ENCODE measurements at places on chromosomes 6 and 20. TPM values are rescaled to one million over a fixed set of nuclear protein-coding genes. Genes with fewer than 3 reads are reported as not detected.

- DNase-seq: no peak
Measured at GRCh38 chr6:551405-551804, 105.5 kb downstream of the HUS1B start.

DNA sequence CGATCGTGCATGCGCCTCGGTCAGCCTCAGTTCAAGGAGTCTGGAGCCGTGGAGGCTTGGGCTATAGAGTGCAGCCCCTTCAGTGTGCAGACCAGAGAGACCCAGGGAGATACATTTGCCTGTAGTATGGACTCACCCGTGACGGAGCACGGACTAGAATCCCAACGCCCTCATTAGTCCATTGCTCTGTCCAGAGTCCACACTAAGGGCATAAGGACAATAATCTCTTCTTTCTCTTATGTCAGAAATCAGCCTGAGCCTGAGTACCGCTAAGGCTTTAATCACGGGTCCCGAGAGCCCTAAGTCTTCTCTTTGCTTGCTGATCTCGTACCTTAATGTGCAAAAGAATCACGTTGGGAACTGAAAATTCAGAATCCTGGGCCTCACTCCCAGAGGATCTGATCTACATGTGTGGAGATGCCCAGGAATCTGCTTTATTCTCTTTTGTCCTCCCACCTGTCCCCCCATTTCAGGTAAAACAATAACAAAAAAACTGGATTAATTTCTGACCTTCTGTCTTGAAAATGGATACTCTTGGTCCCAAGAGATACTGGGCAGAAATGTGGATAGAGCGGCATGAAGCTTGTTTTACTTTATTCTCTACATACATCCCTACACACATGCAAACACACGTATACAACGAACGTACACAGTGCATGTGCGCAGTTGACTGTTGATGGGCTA lies 671 bp downstream of the BPHL start:
- no peak for DNase-seq

DNA sequence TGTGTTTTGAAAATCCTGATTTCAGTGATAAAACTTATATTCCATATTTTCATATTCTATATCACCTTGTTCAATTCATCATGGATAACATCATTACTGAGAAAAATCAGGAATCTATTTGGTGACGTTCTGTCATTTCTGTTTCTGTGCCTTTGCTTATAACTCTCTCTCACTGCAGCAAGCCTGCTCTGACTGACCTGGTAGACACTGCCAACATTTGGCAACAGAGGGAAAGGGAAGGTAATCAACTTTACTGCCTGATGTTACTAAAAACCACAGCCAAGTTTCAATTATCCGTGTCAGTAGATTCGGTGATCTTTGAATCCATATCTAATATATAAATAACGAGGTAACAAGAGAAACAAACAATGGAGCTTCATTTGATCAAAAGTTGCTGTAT lies 501.9 kb downstream of the LMBRD1 start:
- DNase-seq: no peak

DNA sequence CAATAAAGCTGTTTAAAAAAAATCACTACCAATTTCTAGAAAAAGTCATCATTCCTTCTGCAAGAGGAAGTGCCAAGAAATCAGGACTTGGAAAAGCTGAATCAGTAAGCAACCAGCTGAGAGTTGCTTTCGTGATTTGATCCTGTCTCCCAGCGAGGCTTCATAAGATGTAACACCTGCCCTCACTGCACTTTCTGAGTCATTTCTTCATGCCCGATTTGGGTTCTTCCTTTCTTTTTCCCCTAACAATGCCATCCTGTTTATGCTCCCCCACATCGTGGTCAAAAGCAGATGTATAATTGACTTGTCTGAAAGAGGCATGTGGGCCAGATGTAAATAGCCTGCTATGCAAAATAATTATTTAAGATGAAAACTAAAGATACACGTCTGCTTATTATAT lies 52.1 kb downstream of the RIPOR2 start:
- no peak for DNase-seq

GRCh38 chr6:85551264-85551663 lies 42.4 kb downstream of the SNX14 start:
- no peak for DNase-seq

GRCh38 chr6:168264593-168265335 lies 54.8 kb downstream of the DACT2 start:
- DNase-seq: no peak

DNA sequence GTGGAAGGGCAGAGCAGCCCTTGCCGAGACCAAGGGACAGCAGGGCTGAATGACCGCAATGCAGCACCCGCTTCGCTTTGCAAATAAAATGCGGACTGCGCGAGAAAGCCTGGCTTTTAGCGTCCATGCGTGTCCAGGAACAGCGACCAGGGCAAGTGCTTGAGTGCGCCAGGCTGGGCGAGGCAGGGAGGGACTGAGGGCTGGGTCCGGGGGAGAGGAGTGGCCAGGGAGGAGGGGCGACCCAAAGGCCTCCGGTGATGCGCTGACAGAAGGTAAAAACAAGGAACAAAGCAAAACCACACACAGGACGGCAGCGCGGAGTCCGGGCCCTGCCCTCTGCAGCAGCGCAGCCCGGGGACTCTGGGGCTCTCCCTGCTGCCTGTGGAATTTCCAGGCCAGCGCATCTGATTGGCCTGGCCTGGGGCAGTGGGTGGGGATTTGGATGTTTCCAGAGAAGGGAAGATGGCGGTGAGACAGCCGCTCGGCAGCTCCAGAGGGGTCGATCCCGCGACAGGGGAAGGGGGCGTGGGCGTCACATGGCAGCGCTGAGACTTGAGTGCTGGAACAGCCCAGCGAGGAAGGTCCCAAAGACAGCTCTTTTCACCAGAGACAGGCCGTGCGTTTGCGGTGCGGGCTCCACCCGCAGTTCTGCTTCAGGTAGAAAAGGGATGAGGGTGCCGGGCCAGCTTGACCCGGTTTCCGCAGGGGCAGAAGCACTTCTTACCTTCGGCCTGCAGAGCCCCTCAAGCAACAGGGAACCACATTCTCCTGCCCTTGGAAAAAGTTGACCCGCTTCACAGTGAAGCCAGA lies 51.8 kb downstream of the SSR1 start:
- peak; percentile 79 for DNase-seq

DNA sequence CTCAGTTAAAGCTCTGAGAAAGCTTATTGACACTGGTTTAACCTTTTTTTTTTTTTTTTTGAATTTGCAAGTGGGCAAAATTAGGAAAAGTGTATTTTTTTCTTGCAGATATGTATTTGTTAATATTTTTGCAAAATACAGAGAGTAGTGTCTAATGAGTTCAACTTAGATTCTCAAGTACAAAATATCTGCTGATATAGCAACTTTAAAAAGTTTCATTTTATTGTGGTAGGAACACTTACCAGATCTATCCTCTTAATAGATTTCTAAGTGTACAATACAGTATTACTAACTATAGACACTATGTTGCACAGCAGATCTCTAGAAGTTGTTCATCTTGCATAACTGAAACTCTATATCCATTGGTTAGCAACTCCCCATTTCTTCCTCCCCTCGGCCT lies 30.9 kb upstream of the HDDC2 start:
- DNase-seq: no peak

Gene APCDD1L
- polyA plus RNA-seq: 14.2 TPM

DNA sequence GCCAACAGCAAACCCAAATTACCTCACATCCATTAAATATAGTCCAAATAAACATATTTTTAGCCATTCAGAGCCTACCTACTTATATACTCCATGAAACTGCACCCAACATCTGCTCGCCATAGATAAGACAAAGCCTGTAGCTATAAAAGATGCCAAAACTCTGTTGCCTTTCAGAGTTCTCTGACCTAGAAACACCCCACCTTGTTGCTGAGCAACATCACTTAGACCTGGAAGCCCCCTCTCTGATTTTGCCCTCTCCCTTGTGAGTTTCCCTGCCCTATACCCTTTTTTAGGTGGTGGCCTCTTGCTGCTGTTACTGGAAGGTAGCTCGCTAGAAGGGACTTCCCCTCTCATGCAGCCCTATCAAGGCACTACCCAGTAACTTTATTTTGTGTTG lies 27.7 kb upstream of the FBXL4 start:
- DNase-seq: no peak

DNA sequence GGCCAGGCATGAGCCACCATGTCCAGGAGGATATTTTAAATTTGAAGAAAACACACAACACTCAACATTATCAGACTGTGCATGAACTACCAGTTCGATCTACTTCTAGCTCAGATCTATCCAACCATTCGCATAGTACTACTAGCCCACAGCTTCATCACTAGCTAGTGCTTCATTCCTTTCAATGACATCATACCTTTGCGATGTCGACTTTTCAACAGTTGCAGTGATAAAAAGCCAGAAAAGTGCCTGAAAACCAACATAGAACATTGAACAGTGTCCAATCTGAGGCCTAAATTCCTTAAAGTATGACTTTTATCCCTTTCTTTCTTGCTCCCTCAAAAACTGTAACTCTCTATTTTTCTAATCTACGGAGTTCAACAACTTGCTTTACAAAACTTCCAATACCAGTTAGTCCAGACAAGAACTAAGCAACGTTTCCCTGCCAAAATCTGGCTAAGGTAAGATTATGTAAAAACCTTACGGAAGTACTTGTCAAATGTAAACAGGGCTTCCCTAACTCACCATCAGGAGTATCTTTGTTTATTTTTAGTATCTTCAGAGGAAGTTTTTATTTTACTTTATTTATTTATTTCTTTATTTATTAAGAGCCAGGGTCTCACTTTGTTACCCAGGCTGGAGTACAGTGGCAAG lies 434.0 kb upstream of the JARID2 start:
- no peak for DNase-seq

Gene PPP1R14C
- polyA plus RNA-seq: 23.3 TPM

DNA sequence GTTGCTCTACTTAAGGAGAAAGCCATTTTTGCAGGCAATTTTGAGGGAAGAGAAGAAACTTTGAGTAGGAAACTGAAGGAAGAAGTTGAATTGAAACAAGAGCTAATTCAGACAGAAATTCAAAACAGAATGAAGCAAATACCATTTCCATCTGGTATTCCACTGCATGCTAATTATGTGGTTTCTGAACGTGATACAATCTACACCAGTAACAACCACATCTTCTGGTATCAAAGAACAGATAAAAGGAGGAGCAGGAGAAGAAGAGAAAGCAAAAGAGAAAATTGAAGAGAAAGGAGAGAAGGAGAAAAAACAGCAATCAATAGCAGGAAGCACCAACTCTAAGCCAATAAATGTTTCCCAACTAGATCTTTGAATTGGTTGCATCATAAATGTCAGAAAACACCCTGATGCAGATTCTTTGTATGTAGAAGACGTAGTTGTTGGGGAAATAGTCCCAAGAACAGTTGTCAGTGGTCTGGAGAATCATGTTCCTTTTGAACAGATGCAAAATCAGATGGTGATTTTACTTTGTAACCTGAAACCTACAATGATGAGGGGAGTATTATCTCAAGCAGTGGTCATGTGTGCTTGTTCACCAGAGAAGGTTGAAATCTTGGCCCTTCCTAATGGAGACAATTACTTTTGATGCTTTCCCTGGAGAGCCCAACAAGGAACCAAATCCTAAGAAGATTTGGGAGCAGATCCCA lies 132.4 kb downstream of the MACROD2 start:
- no peak for DNase-seq

DNA sequence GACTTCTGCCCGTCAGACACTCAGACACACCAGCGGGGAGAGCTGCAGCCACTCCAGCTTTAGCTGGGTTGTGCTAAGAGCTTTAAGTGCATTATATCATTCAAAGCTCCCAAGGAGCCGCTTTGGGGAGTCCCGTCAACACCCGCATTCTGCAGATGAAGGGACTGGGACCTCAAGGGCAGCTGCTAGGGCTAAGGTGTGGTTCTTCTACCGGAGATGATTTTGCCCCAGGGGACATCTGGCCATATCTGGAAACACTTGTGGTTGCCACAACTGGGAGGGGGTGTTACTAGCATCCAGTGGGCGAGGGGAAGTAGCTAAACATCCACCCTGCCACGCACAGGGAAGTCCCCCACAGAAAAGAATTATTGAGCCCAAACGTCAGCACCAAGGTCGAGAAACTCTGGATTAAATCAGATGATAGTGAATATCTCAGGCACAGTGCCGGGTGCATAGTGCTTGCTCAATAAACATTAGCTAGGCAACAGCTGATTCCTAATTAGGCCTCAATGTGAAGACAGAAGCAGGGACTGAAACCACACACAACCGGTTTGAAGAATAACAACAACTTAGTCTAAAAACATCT lies 29.6 kb downstream of the PMEPA1 start:
- no peak for DNase-seq

DNA sequence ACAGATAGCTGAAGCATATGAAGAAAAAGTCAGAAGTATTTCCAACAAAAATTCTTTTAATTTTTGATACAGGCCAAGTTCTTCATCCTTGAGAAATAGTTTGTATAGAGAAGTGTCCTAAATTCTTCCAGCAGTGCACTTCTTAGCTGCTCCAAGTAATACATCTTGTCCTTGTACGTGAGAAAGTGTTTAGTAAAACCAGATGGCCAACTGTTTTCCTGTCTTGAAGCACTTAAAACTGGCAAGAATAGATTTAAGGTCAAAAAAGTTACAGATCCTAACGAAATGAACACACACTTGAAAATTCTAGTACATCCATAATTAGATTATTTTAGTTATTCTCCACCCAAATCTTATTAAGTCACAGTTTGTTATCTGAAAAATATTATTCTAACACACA lies 52.2 kb upstream of the HSF2 start:
- DNase-seq: no peak

GRCh38 chr20:3970016-3970415 lies 45.3 kb downstream of the RNF24 start:
- no peak for DNase-seq

- DNase-seq: no peak
Measured at GRCh38 chr6:29674008-29674407, 6.9 kb downstream of the ZFP57 start.

GRCh38 chr20:57092112-57092899 lies 174.1 kb downstream of the BMP7 start:
- DNase-seq: no peak

GRCh38 chr6:166567107-166567506 lies 19.4 kb downstream of the RAMACL start:
- no peak for DNase-seq

Gene SLC22A3
- 4.7 TPM for polyA plus RNA-seq

GRCh38 chr6:43495409-43495941 lies 14.7 kb downstream of the LRRC73 start:
- no peak for DNase-seq

DNA sequence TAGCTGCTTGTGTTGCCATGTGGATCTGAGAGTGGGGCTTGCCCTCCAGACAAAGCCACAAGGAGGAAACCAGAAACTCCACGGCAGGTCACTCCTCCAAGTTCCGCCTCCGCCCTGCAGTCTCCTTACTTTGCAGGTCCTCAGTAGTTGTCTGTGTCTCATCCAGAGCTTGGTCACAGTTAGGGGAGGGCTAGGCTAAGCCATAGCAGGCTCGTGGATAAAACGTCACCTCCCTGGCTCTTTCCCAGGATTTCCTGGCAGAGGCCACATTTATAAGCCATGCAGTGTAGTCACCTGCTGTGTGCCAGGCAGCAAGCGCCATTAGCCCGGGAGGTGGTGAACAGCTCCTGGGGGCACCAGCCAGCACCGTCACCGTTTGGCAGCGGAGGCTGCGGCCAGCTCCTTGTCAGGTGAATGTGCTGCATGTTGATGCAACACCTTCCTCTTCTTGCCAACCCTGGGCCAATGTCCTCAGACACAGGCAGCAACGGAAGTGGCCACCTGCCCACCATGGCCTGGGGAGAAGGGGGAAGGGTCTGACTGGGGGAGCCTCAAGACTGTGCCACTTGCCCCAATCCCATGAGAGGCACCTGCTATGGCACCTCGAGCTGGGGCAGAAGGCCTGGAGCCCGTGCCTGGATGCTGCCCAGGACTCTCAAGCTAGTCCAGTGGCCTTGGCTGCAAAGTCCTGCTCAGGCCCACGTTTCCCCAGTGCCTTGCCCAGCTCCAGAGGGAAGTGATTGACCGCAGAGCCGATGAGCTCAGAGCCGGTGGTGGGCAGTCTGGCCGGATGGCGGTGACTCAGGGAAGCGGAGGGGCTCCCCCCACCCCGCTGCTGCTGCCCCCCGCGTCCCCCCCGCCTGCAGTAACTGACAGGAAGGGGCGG lies 39.0 kb upstream of the SLCO4A1 start:
- no peak for DNase-seq
